Esophagus mucosa (tissue), 1 donor: ENCODE measurements at places on chromosomes 16 and 17. TPM values are rescaled to one million over a fixed set of nuclear protein-coding genes. Genes with fewer than 3 reads are reported as not detected.

NXPH3 gene
- total RNA-seq: 0.16 TPM

PERCC1 gene
- total RNA-seq: not detected

EPOP gene
- 4.9 TPM for total RNA-seq

UTS2R gene
- not detected for total RNA-seq

SCGB1C2 gene
- total RNA-seq: not detected

RHOT1 gene
- total RNA-seq: 16.2 TPM

CCL4L2 gene
- total RNA-seq: not detected

NPIPA7 gene
- 9.4 TPM for total RNA-seq

DNA sequence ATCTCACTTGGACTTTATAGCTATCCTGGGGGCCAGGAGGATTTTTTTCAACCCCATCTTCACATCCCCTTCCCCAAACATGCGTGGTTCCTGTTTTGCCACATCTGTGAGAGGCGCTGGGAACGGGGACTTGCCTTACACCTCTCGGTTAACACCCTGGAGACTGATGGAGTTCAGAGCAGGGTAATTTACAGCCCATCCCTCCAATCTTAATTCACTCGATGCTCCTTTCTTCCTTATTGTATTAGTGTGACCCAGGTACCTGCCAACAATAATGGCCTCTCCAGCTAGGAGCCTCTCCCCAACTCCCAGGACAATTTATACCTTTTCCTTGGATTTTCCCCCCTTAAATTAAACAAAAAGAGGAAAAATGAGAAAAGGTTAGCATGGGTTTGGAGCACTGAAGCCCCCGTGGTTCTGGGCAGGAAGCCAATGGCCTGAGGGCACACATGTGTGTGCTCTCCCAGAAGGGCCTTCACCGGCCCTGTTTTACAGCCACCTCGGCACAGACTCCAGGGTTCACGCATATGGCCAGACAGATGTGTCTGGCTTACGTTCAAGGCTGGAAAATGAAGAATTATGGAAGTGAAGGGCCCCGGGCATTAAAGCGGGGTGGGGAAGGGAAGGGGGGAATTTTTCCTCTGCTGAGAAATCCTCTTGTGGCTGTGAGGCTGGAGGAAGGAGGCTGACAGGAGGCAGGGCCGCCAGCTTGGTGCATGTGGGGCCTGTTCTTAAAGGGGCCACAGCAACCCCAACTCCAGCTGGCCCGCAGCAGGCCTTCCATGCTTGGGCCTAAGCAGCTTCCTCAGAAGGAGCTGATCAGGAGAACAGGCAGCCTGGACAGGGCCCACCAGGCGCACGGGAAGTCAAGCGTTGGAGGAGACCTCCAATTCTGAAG is 21.4 kb downstream of the HIC1 start:
- no peak for ATAC-seq

- ATAC-seq: no peak
Measured at GRCh38 chr17:33152783-33153182, 140.3 kb downstream of the ASIC2 start.

GRCh38 chr17:34728771-34729310 is 149.5 kb downstream of the TMEM132E start:
- ATAC-seq: no peak

GRCh38 chr16:74700438-74701225 is at the start of gene MLKL:
Gene MLKL, minus strand, starts transcription at chr16:74700862. Its CDS starts 5,105 bp downstream, at chr16:74695757.
- ATAC-seq: peak; percentile 77

GRCh38 chr17:16328997-16329396 is 24.3 kb downstream of the CENPV start:
- ATAC-seq: no peak

DNA sequence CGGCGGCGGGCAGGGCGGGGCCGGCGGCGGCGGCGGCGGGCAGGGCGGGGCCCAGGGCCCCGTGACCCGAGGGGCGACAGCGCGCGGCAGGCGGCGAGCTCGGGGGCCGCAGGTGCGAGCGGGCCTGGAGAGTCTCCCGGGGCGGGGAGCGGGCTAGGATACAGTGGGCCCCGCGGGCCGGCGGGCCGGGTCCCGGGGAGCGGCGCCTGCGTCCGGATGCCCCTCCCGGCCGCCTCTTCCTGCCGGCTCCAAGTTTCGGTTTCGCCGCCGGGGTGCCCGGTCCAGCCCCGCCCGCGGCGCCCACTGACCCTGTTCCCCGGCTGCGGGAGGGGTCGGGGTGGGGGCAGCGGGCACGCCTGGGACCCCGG is at the start of gene RNF213:
Gene RNF213 (plus strand): TSS at position 62 of the 368 bp plus-strand sequence. CDS start 2,830 bp downstream, outside the sequence.
- ATAC-seq: peak; percentile 57

GRCh38 chr17:66492080-66492479 is 189.7 kb downstream of the PRKCA start:
- no peak for ATAC-seq

DNA sequence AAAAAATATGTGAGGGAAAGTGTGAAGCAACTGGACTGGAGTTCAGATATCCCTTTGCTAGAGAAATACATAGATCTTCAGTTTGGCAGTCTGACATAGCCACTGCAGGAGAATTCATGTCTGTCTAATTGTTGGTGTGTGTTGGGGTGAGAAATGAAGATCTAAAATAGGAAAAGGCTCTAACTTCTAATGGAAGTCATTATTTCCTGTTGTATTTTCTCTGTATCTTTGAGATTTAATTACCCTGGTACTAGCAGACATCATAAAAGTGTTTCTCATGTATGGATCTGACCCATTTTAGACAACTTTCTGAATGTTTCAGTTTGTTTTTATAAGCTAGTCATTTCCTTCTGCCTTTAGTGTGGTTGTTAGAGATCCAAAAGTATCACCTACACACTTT is 128.3 kb downstream of the NLK start:
- no peak for ATAC-seq
